ENCODE measurements at places on chromosomes 3 and 15.

GRCh38 chr3:30315447-30315846 lies 291.0 kb upstream of the TGFBR2 start:
- no peaks in the 10 kb centered on the region for H3K27me3 ChIP-seq
- no peaks in the 10 kb centered on the region for H3K36me3 ChIP-seq
- H3K4me1 ChIP-seq: peaks cover 11% of the 10 kb centered on the region

DNA sequence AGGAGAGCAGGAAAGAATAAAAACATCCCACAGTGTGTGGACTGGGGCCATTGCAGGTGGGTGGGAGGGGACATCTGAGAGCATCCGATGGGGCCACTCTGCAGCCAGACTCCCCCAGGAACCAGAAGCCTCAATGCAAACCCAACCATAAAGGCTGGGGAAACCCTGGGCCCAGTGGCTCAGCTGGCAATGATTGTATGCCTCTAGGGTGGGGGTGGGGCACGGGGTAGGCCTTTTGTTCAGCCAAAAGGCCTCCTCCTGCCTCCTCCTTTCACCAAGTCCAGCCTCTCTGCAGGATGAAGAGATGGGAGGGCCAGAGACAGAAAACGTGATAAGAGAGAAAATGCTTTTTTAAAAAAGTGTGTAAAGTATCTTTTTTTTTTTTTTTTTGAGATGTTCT lies 45.5 kb upstream of the HERC1 start:
- H3K4me1 ChIP-seq: peaks cover 22% of the 10 kb centered on the region
- peak; percentile 65 for DNase-seq
- H3K36me3 ChIP-seq: no peaks in the 10 kb centered on the region
- no peak overlapping the region for H3K4me3 ChIP-seq
- H3K27ac ChIP-seq: peak overlapping the region; percentile 68

DNA sequence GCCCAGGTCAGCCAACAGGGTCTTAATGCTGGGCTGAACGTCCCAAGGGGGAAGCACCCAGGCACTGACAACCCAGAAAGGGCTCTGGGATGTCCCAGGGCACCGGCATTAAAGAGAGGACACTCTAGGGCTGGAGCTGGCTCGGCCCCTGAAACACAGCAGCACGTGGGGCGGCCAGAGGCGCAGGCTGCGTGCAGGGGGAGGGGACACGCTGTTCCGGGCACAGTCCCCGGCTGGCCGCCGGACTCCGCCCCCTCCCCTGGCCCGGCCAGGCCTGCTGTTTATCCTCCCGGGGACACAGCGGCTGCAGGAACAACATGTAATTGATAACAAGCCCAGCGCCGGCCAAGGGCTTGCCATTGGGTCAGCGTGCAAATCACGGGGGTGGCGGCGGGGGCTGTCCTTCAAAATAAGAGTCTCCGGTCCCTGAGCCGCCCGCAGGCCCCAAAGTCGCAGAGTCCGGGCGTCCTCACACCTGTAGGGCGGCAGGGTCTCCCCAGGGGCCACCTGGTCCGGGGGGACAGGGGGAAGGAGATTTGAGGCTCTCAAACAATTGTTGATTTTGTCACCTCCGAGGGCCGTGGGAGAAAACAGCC lies 1.3 kb downstream of the KLF15 start:
- peaks cover 22% of the 10 kb centered on the region for H3K27me3 ChIP-seq
- peak; percentile 91 for DNase-seq
- H3K4me1 ChIP-seq: peaks cover 19% of the 10 kb centered on the region
- H3K4me3 ChIP-seq: peak overlapping the region; percentile 70
- no peak overlapping the region for H3K27ac ChIP-seq

GRCh38 chr3:37625051-37625450 lies 236.6 kb upstream of the CTDSPL start:
- H3K4me1 ChIP-seq: no peaks in the 10 kb centered on the region
- no peak for DNase-seq
- H3K27ac ChIP-seq: no peak overlapping the region
- no peak overlapping the region for H3K4me3 ChIP-seq

DNA sequence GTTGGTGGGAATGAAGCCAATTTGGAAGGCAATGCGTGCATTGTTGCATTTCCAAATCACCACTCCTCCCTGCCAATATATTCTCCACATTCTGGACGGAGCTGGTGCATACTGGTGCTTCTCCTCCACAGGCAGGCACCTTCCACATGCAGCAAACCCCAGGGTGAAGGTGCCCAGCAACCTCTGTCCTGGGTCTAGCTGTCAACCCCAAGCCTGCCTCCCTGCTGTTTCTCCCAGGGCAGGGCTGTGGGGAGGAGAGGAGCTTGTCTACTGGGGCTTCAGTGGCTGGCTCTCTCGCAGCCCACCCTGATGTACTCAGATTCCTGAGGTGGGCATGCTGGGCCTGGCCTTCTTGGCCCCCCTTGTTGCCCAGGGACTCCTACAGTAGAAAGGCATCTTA lies 20.1 kb downstream of the GASK1A start:
- no peaks in the 10 kb centered on the region for H3K27me3 ChIP-seq
- no peaks in the 10 kb centered on the region for H3K36me3 ChIP-seq
- H3K4me3 ChIP-seq: no peak overlapping the region
- no peak overlapping the region for H3K27ac ChIP-seq

DNA sequence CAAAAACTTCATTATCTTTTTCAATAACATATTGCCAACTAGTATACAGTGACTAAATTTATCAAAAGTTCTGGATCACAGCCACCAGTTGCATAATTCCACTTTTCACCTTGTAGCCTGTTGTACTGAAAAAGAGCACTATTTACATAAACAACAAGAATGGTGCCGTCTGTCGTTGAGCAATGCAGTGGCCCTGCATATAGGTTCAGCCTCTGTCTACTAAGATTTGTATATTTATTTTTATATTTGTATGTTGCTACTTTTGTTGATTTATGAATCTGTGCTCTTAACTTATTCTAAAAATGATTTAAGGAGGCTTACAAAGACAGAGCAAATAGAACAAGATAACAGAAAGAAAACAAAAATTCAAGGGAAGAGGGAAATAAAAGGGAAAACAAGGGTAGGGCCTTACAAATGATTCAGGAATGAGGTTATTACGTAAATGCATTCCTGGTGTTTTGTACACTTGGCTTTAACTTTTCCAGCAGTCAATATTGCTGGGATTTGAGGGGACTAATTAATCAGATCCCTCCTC lies 257.6 kb upstream of the STT3B start:
- H3K36me3 ChIP-seq: no peaks in the 10 kb centered on the region
- no peak for DNase-seq
- no peaks in the 10 kb centered on the region for H3K4me1 ChIP-seq
- H3K27ac ChIP-seq: no peak overlapping the region
- H3K4me3 ChIP-seq: no peak overlapping the region

DNA sequence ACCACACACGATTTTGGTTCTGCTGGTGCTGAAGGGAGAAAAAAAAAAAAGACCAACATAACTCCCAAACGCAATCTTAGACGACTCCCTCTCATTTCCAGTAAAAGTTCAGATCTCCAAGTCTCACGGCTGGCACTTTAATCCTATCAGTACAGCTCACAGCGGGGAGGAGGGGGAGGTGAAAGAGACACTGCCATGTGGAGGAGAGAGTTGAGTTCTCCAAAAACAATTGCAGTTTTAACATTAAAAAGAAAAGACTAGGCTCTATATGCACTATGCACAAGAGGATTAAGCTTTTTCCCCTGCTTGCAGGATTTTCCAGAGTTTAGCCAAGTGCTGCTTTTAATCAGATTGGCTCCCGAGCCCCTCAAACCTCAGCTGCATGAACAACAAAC lies 16.8 kb downstream of the BMF start:
- H3K36me3 ChIP-seq: no peaks in the 10 kb centered on the region
- peak; percentile 85 for DNase-seq
- no peak overlapping the region for H3K27ac ChIP-seq
- peaks cover 74% of the 10 kb centered on the region for H3K4me1 ChIP-seq
- H3K4me3 ChIP-seq: peak overlapping the region; percentile 14
- peaks cover 40% of the 10 kb centered on the region for H3K27me3 ChIP-seq

DNA sequence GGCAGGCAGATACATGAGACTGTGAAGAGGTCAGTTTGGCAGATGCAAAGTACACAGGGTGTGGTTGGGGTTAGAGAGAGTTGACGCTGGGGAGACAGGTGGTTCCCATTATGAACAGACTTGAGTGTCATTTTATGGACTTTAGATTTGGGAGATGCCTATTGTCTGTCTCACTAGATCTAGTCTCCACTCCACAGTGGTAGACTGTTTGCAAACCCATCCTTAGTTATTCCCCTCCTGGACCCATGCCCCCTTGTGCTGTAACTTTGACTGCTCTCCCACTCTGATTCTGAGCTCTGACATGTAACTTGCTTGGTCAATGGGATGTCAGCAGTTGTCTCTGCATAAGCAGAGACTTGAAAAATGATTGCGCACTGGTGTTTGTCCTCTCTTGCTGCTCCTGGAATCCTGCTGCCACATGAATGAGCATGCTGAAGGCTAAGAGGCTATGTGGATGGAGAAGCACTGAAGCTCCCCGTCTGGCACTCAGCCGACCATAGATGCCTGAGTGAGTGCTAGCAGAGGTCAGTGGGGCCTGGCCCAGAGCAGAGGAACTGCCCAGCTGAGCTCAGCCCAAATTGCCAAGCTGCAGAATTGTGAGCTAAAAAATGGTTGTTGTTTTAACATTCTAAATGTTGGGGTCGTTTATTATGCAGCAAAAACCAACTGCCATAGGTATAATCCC lies 88.2 kb downstream of the FAM43A start:
- H3K4me3 ChIP-seq: no peak overlapping the region
- H3K4me1 ChIP-seq: peaks cover 17% of the 10 kb centered on the region
- peaks cover 10% of the 10 kb centered on the region for H3K27me3 ChIP-seq
- no peaks in the 10 kb centered on the region for H3K36me3 ChIP-seq

DNA sequence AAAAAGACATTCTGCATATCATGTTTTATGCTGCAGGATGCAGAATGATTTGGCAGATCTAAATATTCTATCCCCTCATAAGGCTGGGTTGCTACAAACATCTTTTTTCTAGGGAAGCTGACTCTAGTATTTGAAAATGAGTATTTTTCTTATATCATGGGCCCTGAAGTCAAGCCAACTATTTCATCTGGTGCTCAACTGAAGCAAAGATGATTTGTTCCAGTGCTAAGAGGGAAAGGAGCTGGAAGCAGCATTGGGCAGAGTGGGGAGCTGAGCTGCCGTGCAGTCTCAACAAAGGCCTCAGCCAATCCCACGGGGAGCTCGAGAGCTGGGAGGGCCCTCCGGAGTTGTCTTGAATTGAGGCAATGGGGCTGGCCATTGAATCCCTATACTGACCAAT lies 155.3 kb upstream of the SLCO3A1 start:
- H3K4me3 ChIP-seq: no peak overlapping the region
- H3K36me3 ChIP-seq: no peaks in the 10 kb centered on the region
- no peaks in the 10 kb centered on the region for H3K27me3 ChIP-seq
- no peak overlapping the region for H3K27ac ChIP-seq

- H3K4me1 ChIP-seq: no peaks in the 10 kb centered on the region
- peaks cover 21% of the 10 kb centered on the region for H3K27me3 ChIP-seq
- no peak for DNase-seq
- peak overlapping the region; percentile 80 for H3K4me3 ChIP-seq
- no peak overlapping the region for H3K27ac ChIP-seq
- H3K36me3 ChIP-seq: no peaks in the 10 kb centered on the region
Measured at GRCh38 chr15:44712346-44713005, 1.2 kb downstream of the B2M start.

- no peak overlapping the region for H3K4me3 ChIP-seq
- H3K27me3 ChIP-seq: no peaks in the 10 kb centered on the region
- no peaks in the 10 kb centered on the region for H3K36me3 ChIP-seq
Measured at GRCh38 chr3:114333180-114333922, 39.5 kb downstream of the TIGIT start.

DNA sequence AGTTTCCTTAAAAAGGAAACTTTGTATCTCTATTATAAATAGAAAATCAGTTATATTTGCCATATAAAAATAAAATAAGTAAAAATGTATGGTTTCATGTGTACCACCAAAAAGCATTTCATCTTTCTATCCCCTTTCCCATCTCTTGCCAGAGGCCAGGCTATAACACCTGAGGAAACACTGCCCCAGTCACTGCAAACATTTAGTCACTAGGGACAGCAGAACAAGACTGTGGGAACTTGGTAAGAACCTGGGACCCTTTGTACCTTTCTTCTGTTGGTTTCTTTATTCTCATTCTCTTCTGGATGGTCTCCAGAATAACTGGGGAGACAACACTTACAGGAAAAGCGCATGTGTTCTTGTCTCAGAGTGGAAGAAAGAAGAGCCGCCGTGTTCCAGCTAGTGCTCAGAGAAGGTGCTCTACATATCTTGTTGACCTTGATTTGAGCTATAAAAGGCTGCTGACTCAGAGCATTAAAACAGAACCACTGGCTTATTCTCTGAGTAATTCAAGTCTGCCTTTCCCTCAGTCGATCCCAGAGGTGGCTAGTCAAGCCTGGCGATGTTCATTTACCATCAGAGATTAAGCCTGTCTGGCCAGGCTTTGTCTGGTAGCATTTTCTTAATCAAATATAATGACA lies 361.6 kb downstream of the RBMS3 start:
- no peaks in the 10 kb centered on the region for H3K27me3 ChIP-seq
- H3K4me3 ChIP-seq: no peak overlapping the region
- no peak overlapping the region for H3K27ac ChIP-seq
- DNase-seq: no peak

- H3K4me1 ChIP-seq: peaks cover 43% of the 10 kb centered on the region
- no peak for DNase-seq
- no peak overlapping the region for H3K4me3 ChIP-seq
- H3K36me3 ChIP-seq: no peaks in the 10 kb centered on the region
- no peaks in the 10 kb centered on the region for H3K27me3 ChIP-seq
- H3K27ac ChIP-seq: peak overlapping the region; percentile 24
Measured at GRCh38 chr3:188268336-188268735, 114.4 kb downstream of the LPP start.

DNA sequence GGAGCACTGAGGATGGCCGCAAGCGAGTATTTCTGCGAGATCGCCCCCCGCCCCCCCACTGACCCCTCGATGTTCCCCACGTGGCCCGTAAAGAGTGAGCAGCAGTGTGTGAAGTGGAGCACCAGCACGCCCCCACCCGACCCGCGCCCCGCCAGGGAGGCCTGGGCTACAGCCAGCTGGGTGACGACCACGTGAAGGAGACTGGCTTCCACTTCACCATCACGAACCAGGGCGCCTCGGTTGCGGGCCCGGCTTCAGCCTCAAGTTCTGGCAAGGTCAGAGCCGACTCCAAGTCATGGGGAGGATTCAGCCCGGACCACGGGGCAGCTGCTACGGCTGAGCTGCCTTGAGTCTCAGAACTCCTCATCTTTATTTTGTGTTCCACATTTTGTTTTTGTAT lies 2.4 kb upstream of the RNU5B-1 start:
- no peaks in the 10 kb centered on the region for H3K27me3 ChIP-seq
- peaks cover 9% of the 10 kb centered on the region for H3K4me1 ChIP-seq
- H3K36me3 ChIP-seq: no peaks in the 10 kb centered on the region
- DNase-seq: no peak
- no peak overlapping the region for H3K4me3 ChIP-seq

- H3K36me3 ChIP-seq: peaks cover 5% of the 10 kb centered on the region
- H3K4me3 ChIP-seq: peak overlapping the region; percentile 30
- H3K27me3 ChIP-seq: no peaks in the 10 kb centered on the region
- peaks cover 23% of the 10 kb centered on the region for H3K4me1 ChIP-seq
Measured at GRCh38 chr3:16329036-16329825, 64.2 kb downstream of the OXNAD1 start.

DNA sequence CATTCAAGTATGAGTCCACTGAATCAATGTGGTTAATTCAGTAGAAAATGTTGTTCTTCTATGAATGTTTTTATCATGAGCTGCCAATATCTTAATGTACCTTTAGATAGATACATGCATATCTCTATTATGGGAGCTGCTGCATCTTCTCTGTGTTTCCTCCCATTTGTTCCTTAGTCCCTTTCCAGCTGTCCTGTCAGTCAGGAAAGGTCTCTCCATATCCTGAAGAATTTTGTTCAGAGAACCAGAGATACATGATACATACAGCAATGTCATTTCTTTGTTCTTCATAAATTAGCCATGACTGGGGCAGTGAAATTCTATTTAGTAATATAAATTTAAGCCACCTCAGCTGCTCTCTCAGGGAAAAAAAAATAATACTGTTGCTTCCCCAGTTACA lies 103.7 kb downstream of the P3H2 start:
- H3K4me3 ChIP-seq: no peak overlapping the region
- H3K4me1 ChIP-seq: peaks cover 17% of the 10 kb centered on the region
- no peak overlapping the region for H3K27ac ChIP-seq
- H3K36me3 ChIP-seq: no peaks in the 10 kb centered on the region
- no peak for DNase-seq
